Breast epithelium (tissue), 4 donors: ENCODE measurements at places on chromosomes 2 and 18. TPM values are rescaled to one million over a fixed set of nuclear protein-coding genes. Genes with fewer than 3 reads are reported as not detected.

LDLRAD4 gene
- total RNA-seq: 94.3 TPM

ZNF396 gene
- 2.4 TPM for total RNA-seq

TAF4B gene
- total RNA-seq: 16.8 TPM

GRHL1 gene
- 2.1 TPM for total RNA-seq

CTAGE1 gene
- not detected for total RNA-seq

RNU2-63P gene
- not detected for total RNA-seq

TWSG1 gene
- 34.4 TPM for total RNA-seq

AKAIN1 gene
- total RNA-seq: not detected

WDSUB1 gene
- total RNA-seq: 14.3 TPM

CD8A gene
- 3.2 TPM for total RNA-seq

GKN1 gene
- total RNA-seq: not detected
